ENCODE measurements at places on chromosomes 12 and 14. TPM values are rescaled to one million over a fixed set of nuclear protein-coding genes. Genes with fewer than 3 reads are reported as not detected.

Gene WNT1
- total RNA-seq, result not detected

Gene PZP
- not detected for total RNA-seq

DNA sequence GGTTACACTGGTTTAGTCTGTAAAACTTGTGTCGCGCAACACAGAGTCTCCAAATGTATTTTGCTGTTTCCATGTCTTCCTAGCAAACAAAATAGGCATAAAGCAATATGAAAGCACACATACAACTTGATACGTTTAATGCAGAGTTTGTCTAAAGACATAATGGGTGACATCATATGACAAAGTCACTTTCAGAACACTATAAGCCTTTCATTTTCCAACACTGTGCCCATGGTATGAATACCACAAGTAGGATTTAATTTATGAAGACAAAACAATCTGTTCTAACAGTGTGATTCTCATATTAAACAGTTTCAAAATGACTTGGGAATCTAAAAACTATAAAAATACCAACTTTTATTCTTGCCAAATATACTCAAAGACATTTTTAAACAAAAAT lies 58.4 kb downstream of the PTPN21 start:
- DNase-seq, result no peak

Gene GEMIN2
- 29.1 TPM for total RNA-seq

- DNase-seq, result no peak
Observed at GRCh38 chr12:53489242-53489864, 9.9 kb downstream of the MAP3K12 start.

DNA sequence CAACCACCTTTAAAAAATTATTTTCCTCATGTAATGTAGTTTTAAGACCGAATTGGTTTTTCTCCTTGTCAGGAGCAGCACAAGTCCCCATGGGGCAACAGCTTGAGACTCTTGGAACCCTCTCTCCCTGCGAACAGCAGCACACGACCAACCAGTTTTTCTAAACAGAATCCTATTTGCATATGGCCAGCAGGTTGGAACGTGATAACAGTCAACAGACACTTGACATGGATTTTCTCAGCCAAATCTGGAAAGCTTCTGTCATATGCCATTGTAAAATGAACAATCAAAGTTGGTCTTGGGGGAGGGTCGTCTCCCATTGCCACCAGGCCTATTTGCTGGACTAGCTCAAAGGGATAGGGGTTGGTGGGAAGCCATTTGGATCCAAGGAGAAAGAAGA lies 1915.0 kb upstream of the FLRT2 start:
- no peak for DNase-seq

GRCh38 chr14:77917491-77918201 lies 117.7 kb downstream of the ADCK1 start:
- DNase-seq, result no peak

DNA sequence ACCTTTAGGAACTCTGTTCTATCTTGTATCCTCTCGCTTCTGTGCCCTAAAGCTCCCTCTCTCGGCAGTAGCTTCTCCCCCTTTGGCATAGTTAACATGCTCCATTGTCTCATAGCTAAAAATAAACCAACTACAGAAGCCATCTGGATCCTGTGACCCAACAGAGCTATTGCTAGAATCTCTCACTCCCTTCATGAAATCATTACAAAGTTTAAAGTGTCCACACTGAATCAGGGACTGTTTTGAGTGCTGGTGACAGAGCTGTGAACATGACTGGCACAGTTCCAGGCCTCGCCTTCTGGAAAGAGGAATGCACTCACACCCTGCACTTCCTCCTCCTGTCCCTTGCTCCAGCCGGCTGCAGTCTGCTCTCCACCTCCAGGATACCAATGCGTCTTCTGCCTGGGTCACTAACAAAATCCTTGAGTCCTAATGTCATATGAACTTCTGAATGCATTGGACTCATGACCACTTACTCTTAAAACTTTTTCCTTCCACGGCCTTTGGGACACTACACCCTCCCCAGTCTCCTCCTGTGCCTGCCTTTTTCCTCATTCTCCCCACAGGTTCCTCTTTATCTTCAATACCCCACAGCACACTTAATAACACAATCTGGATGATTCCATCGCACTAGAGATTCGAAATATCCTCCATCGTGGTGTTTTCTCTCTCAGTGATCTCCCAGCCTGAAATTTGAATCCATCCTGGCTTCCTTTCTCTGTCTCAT lies 13.2 kb downstream of the PLBD1 start:
- no peak for DNase-seq

DNA sequence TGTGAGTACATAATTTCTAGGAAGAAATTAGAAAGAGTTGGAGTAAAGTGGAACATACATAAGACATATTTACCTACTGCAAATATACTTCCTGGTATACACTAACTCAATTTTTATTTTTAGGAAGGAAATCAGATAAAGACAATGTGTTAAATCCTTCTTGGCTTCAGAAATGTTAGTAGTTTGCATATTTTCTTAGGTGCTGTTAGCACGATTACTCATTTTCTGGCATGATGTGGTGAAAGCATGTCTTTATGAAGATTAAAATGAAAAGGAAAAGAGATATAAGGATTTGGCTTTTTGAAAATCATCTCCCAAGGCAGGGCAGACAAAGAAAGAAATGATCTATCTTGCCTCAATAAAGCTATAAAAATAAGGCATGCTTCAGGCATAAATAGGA lies 287.6 kb upstream of the E2F7 start:
- no peak for DNase-seq

GRCh38 chr12:69916544-69917235 lies 91.7 kb downstream of the MYRFL start:
- DNase-seq, result no peak

- no peak for DNase-seq
Observed at GRCh38 chr12:82517027-82517426, 158.7 kb downstream of the METTL25 start.

DNA sequence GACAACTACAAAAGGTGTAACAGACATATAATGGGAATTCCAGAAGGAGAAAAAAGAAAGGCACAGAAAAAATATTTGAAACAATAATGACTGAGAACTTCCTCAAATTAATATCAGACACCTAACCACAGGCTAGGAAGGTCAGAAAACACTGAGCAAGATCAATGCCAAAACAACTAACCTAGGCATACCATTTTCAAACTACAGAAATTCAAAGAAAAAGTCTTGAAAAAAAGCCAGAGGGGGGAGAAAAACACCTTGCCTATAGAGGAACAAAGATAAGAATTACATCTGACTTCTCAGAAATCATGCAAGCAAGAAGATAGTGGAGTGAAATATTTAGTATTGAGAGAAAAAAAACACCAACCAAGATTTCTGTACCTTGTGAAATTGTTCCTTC lies 77.8 kb downstream of the RIN3 start:
- DNase-seq, result no peak
